ENCODE measurements at places on chromosomes 3 and 15.
A peak's percentile ranks its signal among the peaks of the same experiment; 100 is the strongest.

DNA sequence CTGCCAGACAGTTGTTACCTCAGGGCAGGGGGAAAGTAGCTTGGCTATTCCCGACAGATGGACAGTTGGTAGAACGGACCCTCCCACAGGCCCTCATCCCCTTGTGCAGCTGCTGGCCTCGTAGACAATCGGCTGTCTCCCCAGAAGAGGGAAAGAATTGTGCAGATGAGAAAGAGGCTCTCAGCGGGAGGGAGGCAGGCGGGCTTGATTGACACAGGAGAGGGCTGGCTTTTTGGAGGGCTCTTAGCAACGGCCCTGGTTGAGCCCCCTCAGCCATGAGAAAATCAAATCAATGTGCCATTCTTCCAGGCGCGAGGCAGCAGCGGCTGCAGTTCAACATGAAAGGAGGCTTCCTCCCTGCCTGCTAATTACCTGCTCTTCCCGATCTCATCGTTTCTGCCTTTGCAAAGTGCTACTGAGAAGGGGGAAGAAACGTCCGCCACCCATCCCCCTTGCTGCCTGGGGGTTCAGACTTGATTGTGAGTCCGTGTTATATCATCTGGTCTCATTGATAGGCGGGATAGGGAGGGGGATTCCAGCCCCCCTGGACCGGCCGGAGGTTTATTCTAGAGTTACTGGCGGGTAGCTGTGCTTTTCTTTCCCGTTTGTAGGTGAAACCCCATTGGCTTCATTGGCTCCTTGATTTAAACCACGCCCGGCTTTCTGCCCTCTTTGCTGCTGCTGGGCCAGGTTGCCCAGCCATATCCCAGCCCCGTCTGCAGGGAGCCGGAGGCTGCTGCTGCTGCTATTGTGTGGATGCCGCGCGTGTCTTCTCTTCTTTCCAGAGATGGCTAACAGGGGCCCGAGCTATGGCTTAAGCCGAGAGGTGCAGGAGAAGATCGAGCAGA, at the start of gene TAGLN3:
TSS of gene TAGLN3 (plus strand) at position 287 of the 848 bp plus-strand sequence. CDS start at position 788, 501 bp downstream.
- peak; percentile 50 for DNase-seq

GRCh38 chr3:94433811-94434210, 370.9 kb downstream of the NSUN3 start:
- no peak for DNase-seq

DNA sequence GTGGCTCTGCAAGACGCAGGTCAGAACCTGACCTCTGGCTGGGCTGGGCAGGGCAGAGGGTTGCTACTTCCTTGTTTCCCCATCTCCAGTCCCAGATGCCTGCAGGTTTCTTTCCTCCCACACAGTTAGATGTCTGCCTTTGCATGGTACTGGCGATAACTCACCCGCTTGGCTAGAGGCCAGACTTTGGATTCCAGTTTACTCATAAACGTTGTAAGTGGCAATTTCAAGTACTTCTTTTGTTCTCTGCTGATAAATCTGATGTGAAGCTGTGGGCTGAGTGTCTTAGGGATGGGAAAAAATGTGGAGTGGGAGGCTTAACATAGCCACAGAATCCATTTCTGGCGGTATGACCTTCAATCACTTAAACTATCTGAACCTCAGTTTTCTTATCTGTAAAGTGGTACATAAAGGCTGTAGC, 194.2 kb downstream of the EBLN2 start:
- peak; percentile 74 for DNase-seq

DNA sequence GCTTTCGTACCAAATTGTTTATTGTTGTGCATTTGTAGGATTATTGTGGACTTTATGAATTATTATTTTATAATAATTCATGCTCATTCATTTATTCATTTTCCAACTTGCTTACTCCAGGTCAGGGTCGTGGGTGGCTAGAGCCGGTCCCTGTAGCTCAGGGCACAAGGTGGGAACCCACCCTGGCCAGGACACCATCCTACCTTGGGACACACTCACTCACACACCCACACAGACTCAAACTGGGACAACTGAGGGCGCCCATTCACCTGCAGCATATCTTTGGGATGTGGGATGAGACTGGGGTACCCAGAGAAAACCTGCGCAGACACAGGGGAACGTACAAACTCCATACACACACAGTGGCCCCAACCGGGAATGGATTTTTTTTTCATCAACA, 40.6 kb downstream of the SSUH2 start:
- DNase-seq, result no peak

DNA sequence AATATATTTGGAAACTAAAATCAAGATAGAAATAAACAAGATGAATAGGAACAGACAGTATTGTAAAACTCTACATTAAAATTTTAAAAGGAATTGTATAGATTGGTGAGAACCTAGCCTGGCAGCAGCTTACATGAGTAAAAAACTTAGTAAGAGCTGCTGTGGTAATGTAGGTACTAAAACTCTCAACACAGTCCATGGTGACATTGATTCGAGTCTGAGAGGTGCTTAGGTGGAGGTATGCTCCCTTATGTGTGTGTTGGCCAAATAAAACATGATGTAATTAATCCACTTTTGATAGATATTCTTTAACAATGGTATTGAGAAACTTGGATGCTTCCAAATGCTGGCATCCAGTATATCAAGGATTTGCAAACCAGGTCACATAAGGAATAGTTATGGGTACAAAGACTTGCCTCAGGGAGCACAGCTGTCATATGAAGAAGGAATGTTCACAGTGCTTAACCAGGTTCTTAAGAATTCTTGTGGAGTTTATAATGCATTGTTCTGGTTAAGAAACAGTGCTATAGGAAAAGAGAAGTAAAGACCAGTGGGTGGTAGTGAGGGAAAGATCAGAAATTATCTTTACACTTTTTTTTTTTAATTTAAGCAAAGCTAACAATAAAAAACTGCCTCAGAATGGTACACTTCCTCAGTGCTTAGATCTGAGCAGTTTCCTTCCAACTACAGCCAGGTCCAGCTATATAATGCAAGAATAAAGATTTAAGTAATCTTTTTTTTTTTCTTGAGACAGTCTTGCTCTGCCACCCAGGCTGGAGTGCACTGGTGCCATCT, 24.6 kb upstream of the IL20RB start:
- no peak for DNase-seq

DNA sequence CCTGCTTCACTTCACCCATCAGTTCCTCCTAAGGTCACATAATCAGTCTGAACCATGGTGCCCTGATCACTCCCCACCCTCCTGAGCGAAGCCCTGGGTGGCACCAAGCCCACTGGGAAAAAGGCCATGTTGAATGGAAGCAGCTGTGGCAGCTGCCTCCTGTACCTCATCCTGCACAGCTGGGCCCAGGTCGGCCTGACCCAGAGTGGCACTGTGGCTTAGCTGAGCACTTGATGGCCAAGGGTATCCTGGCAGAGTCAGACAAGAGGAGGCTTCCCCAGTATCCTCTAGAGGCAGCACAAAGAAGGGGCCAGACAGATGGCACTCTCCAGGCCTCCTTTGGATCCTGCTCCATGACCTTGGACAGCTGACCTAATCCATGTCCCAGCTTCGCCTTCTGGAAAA, 68.4 kb downstream of the TLE3 start:
- peak; percentile 32 for DNase-seq

DNA sequence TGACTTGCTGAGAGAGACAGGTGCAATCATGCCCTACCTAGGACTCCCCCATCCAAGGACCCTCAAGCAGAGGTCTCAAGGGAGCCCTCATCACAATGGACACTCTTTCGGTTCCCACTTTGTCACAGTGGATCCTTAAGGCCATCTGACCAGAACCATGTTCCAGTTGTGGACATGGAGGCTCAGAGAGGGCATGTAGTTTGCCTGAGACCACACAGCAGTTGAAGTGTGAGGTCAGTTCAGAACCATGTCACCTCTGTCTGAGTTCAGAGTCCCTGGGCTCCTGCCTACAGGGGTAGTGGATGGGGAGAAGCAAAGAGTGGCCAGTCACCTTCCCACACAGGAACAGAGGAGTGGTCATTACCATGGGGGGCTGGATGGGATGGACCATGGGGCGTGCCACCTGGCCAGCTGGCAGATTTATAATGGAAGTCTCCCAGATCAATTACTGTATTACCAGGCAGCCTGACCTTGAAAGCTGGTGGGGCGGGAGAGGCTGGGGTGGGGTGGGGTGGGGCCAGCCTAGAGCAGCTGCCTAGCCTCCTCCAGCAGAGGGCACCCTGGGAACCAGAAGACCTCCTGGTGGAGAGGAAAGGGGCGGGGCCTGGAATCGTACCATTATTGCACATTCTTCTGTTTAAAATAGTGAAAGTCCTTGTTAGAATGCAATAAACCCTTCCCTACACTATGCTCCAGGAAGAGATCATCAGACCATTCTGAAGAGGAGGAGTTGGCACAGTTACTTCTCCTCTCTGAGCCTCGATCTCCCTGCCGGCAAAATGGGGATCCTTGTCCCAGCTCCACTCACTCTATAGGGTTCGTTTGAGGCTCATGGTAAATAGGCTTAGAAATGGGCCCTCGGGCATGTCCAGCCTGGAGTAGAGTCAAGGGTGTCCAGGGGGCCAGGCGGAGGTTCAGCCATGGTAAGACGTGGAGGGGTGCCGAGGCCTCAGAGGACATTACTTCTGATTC, 26.9 kb upstream of the LINGO1 start:
- DNase-seq, result peak; percentile 48

DNA sequence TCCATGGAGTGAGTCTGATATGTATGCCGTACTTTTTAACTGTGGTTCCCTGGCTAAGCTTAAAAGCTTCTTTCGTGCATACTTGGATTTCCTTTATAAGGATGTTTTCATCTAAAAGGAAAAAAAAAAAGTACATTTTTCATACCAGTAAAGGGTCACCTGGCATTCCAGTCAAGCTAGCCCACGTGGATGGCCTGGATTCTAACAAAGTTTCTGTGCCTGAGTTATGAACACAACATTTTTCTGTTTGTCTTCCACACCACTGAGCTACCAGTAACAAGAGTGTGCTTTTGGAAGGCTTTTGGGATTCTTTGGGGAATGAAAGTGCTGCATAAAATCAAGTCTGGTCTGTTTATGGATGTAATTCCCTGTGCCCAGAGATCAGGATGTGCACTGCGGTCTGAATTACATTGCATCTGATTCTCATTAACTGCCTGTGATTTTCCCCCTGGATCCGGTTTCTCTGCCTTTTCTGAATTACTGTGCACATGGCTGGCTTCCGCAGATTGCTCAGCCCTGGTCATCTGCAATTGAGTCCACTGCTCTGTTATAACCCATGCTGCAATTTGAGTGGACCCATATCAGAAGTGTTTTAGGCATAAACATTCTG, 38.2 kb upstream of the MAGI1 start:
- DNase-seq, result no peak

- no peak for DNase-seq
Observed at GRCh38 chr3:10475983-10476382, 29.4 kb downstream of the ATP2B2 start.

- no peak for DNase-seq
Observed at GRCh38 chr15:81050805-81051204, 50.1 kb downstream of the TLNRD1 start.

All from NCI-H2029 (cell line).